ENCODE measurements at places on chromosomes 12 and 14. TPM values are rescaled to one million over a fixed set of nuclear protein-coding genes. Genes with fewer than 3 reads are reported as not detected.

GRCh38 chr12:12499909-12500604 lies 62.6 kb downstream of the DUSP16 start:
- peaks cover 45% of the 10 kb centered on the region for H3K4me1 ChIP-seq
- DNase-seq, result no peak
- H3K27ac ChIP-seq, result peak overlapping the region; percentile 98
- no peaks in the 10 kb centered on the region for H3K27me3 ChIP-seq
- H3K36me3 ChIP-seq, result peaks cover 5% of the 10 kb centered on the region

Gene OR9K2
- total RNA-seq, result not detected

Gene TNFAIP2
- total RNA-seq, result 6.3 TPM

DNA sequence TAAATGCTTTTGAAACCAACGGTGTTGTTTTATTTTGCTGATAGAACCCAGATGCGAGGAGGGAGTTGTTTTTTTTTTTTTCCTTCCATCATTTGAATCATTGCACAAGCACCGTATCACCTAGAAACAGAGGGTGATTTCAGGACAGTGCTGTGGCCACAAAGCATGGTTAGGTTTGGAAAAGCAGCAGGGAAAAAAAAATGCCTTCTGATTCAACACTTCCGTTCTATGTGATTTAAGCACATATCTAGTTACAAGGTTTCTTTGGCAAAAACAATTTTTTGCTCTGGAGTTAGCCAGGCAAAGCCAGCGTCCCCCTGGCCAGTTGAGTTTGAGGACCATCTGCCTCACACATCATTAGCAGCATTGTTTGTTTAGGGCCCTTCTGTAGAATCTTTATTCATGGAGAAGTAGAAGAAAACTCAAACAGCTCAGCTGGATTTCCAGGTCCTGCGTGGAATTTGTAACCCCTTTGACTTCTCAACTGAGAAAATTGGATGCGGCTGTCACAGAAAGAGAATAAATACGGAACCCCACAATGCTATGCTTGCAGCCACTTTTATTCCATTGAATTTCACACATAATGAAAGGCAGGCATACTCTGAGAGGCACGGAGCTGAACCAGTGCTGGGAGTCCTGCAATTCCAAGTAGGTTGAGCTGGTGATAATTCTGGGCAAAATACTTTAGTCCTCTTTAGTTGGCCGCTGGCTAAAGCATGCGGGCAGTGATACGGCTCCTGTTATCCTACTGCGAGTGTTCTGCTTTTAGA lies 17.0 kb upstream of the WNT5B start:
- no peak overlapping the region for H3K4me3 ChIP-seq
- peaks cover 4% of the 10 kb centered on the region for H3K4me1 ChIP-seq
- H3K27ac ChIP-seq, result no peak overlapping the region
- no peak for DNase-seq
- H3K36me3 ChIP-seq, result peaks cover 2% of the 10 kb centered on the region

Gene RD3L
- total RNA-seq, result 0.86 TPM

Gene P3H3
- 1.3 TPM for total RNA-seq

All from T-helper 17 cell (primary cell).